ENCODE measurements at places on chromosomes 7 and 10.

DNA sequence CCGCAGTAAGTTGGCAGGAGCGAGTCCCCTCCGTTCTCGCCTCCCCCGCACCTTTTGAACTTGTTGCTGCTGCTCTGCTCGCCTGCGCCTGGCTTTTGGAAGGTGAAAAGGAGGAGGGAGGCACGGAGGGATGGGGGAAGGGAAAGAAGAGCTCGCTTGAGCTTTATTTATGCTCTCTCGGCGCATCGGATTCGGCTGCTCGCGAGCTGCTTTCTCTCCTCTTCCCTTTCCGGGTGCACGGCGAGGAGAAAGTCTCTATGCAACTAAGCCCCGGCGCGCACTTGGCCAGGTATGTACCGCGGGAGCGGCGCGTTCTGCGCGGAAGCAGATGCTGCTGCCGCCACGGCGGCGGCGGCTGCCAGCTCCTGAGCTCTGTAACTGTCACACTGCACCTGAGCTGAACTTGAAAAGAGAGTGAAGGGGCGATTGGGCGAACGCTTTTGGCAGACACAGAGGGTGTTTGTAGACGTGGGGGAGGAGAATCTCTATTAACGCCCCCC lies 551 bp downstream of the KCND2 start:
- DNase-seq = no peak

GRCh38 chr10:130547368-130547767 lies 411.2 kb downstream of the GLRX3 start:
- no peak for DNase-seq

DNA sequence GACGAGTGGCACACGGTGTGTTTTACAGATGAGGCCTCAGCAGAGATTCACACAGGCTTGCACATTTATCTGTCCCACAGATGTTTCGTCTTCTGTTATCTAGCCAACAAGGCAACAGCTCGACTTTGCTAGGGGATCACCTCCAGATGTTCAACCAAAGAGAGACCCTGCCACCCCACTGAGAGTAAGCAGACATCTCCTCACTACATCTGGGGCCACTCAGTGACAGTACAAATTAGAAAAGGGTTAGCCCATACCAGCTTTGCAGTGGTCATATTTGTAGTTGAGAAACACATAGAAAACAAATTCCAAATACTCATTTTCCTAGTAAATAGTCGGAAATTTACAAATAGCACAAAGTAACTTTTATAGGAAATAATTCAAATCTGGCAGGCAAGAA lies 164.2 kb downstream of the HDAC9 start:
- DNase-seq = no peak

DNA sequence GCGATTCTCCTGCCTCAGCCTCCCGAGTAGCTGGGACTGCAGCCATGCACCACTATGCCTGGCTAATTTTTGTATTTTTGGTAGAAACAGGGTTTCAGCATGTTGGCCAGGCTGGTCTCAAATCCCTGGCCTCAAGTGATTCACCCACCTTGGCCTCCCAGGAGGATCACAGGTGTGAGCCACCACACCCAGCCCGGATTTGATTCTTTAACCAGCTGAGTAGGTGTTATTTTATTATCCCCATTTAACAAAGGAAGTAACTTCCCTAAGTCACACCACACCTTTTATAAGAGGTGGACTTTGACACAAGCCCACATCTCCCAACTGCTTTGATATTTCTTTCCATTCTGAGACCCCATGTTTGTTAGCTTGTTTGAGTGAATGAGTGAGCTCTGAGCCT lies 25.0 kb downstream of the SLC25A28 start:
- DNase-seq = no peak

DNA sequence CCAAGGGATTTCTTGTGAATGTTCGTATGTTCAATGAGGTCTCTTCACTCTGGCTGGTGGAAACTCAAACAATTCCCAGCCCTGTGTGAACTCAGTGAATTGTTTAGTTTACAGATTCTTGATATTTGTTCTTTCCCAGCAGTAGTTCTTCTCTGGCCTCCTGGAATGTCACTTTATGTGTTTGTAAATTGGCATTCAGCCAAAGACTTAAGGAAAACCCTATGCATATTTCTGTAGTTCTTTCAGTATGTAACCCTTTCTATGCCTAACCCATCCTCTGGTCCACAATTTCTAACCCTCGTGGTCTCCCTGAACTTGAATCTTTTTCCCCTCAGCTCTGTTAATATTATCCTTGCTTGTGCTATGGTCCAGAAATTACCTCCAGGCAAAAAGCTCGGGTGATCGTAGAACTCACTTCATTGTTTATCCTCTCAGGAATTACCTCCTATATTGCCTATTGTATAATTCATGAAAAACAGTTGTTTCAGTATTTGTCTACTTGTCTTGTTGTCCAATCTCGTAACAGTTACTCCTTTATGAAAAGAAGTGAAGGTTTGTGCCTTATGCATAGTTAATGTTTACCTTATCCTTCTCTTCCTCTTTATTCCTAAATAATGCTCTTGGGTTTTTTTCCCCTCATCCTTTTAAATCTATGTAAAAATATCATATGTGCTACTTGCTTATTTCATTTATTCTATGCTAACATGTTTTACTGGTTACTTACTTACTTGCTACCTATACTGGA lies 23.7 kb upstream of the AGR3 start:
- DNase-seq = no peak

GRCh38 chr7:126656165-126656564 lies 596.6 kb downstream of the GRM8 start:
- no peak for DNase-seq

GRCh38 chr7:14937581-14937980 lies 35.0 kb upstream of the DGKB start:
- no peak for DNase-seq

- no peak for DNase-seq
These were observed 68.0 kb upstream of the INSIG1 start for GRCh38 chr7:155229548-155230168.

- no peak for DNase-seq
These were observed 849.8 kb upstream of the SORCS1 start for GRCh38 chr10:108014145-108014901.

- DNase-seq = no peak
These were observed 48.7 kb downstream of the UPF2 start for GRCh38 chr10:11993834-11994468.

- DNase-seq = no peak
These were observed 247.3 kb upstream of the LRRTM3 start for GRCh38 chr10:66678521-66678920.

- DNase-seq = no peak
These were observed 73.0 kb downstream of the COBL start for GRCh38 chr7:51243631-51244030.

DNA sequence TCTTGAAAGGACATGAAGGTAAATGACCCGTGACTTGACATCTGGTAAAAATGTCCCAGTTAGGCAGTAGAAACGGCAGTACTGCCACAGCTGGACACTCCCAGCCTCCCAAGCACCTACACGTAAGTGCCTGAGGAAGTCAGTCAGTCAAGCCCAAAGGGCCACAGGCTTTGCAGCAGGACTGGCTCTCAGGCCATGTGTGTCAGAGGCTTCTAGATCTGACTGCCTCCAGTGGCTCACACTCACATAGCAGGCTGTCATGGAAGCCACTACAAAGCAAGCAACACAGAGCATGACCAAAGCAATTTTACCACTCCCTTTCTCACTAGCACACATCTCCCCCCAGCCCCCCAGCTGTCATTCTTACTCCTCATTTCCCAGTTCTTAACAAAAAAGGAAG lies 17.8 kb upstream of the CCNJ start:
- DNase-seq = no peak

DNA sequence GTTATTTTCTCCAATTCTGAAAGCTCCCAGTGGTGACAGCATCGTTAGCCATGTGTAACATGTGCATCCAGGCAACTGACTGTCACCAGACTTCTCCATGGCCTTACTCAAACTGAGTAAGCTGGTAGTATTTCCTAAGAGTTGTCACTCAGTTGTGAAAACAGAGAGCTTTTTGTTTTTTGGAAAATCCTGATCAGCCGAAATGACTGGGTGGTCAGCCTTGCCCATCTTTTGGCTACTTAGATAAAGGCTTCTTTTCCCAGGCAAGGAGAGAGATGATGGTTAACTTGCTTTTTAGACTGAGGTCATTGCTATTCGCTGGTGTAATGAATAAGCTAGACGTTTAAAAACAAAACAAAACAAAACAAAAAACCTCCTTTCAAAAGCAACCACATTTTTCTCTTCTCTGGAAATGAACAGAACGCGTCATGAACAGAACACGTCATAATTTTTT lies 159.5 kb upstream of the KLF14 start:
- DNase-seq = no peak

DNA sequence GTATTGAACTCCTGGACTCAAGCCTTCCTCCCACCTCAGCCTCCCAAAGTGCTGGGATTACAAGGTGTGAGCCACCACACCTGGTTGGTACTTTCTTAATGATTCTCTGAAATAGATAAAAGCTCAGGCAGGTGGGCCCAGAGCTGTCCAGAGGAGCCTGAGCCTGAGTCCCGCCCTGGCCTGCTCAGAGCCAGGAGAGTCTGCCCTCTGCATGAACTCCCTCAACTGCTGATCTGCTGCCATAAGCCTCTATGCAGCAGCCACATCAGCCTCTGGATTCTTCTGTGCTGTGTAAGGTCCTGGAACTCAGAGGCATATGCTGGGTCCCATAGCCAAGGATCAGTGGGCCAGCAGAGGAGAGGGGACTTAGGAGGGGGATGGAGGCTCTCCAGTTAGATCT lies 23.1 kb upstream of the DDIT4 start:
- DNase-seq = no peak

- DNase-seq = no peak
These were observed 9.1 kb downstream of the DYNC2I1 start for GRCh38 chr7:158865462-158865922.

- no peak for DNase-seq
These were observed 386.4 kb downstream of the ETV1 start for GRCh38 chr7:13603016-13603415.

- no peak for DNase-seq
These were observed 712.1 kb downstream of the PHTF2 start for GRCh38 chr7:78510580-78511188.

DNA sequence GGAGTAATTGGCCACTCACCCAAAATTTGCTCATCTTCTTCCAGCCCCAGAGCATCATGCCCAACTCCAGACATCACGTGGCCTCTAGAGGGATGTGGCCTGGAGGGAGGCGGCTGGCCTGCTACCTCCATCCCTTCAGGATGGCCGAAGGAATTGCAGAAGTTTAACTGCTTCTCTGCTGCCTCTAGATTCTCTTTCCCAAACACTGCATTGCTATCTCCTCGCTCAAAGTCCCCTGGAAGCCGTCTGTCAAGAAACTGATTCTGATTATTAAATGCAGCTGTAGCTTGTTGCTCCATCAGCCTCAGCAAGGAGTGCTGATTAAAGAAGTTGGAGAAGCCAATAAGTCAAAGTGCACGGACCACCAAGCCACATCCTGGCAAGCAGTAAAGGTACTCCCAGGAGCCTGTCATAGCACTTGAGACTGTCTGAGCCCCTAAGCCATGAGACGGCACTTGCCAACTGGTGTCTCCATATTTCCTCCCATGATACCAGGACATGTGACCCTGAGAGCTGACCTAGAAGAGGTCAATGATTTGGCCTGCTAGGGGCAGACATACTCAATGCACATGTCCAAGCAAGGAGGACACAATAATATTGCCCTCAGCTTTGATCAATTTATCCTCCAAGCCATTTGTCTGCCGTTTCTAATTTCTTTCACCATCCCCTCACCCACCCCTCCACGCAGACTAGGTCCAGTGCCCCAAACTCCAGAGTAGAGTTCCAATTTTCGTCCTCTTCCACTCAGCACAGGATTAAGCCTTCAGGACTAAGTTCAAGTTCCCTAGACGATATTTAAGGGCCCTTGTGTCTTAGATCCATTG lies 84.2 kb downstream of the TBXAS1 start:
- no peak for DNase-seq

DNA sequence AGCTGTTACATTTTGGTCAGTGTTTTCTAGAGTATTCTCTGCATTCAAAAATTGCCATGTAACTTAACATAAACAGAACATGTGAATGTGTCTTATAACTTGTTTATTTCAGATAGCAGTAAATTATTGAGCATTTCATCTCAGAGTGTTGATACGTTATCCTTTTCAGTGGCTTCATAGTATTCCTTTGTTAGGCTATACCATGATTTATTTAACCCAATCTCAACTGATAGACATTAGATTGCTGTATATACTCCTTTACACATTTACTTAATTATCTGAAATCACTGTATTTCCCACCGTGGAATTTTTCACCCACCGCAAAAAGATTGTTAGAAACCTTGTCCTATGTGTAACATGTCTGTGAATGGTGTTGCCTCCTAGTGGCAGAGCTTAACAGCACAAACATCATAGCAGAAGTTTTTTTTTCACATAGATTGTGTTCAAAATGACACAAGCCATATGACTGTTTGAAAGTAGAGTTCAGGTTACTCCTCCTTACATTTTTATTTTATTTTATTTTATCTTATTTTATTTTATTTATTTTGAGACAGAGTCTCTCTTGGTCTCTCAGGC lies 21.4 kb downstream of the SLF2 start:
- peak; percentile 30 for DNase-seq

GRCh38 chr7:45663167-45663921 lies 89.2 kb downstream of the ADCY1 start:
- DNase-seq = no peak

DNA sequence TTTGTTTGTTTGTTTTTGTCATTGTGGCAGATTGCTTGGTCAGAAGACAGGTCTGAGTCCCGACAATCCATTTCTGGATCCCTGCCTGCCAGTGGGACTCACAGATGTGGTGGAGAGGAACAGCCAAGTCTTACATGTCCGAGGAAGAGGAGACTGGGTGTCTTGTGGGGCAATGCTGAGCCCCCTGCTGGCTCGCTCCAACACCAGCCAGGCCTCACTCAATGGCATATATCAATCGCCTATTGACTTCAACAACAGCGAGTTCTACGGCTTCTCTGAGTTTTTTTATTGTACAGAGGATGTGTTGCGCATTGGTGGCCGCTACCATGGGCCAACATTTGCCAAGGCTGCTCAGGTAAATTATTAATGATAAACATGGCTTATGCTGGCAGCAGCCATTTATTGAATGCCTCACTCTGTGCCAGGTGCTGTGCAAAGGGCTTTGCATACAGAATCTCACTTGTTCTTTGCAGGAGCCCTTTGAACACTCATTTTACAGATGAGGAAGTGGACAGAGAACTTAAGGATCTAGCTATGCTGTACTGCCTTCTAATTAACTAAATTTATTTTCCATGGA lies 33.3 kb downstream of the COX15 start:
- DNase-seq = no peak

GRCh38 chr7:52962402-52963076 lies 72.9 kb upstream of the POM121L12 start:
- no peak for DNase-seq

GRCh38 chr7:18037609-18038008 lies 10.0 kb upstream of the PRPS1L1 start:
- no peak for DNase-seq

Measured in CD4-positive, alpha-beta T cell (primary cell).